Caco-2 (cell line): ENCODE measurements at places on chromosomes 16 and 17.

DNA sequence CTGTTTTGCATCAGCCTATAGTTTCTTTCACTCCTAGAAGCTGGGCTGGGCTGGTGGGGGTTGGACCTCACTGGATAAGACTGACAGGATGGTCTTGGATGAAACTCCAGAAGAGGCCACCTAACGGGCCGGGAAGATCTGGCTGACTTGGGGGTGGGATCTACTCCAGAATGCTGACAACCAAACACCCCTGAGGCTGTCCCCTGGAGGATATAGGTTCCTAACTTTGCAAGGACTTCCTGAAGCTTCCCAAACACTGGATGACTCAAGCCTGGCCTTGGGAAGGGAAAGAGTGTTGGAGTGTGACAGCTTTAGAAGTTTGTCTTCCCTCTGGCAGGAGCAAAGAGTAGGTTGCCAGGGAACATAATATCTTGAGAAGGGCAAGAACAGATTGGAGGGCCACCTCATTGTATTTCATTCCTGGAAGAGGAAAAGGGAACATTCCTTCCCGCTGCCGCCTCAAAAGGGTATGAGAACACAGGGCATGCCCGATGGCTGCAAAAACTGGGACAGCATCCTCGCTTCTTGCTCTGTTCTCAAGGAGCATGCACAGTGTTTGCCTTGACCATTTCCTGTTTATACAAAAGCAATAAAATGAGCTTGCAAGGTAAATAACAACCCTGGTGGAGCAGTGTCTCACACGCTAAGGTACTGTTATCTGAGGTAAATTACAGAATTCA is 6.8 kb upstream of the CYB5B start:
- no peak for DNase-seq

GRCh38 chr17:48429156-48429555 is 858 bp downstream of the SKAP1 start:
- DNase-seq, result no peak

DNA sequence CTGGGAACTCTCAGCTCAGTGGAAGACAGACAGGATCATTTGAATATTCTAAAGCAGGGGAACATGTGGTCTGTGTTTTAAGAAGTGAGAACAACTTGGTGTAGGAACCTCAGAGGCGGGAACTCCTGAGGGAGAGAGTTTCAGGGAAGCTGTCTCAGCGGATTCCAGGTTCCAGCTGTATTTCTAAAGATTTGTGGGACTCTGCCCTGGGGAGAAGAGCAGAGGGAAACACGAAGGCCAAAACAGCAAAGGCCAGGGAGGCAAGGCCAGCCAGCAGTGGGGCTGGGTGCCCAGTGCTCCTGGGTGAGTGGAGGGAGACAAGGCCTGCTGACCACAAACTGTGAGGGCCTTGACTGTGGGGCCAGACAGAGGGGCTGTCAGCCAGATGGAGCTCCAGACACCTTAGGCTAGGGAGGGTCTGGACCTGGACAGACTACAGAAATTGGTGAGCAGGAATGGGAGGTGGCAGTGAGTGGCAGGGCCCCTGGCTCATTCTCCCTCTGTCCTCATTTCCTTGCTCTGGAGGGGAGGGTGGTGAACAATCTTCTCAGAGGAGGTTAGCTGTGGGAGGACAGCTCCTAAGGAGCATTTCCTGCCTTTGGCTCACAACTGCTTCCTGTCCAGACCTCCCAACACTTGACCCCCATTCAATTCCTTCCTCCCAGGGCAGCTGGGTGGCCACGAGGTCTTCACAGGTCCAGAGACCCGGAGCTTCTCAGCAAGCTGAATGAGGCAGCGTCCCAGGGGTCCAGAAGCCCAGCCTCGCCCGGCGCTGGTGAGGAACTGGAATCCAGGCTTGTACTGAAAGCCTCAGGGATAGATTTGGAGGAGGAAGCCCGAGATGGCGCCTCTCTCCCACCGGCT is 21.0 kb upstream of the FZD2 start:
- DNase-seq, result no peak

DNA sequence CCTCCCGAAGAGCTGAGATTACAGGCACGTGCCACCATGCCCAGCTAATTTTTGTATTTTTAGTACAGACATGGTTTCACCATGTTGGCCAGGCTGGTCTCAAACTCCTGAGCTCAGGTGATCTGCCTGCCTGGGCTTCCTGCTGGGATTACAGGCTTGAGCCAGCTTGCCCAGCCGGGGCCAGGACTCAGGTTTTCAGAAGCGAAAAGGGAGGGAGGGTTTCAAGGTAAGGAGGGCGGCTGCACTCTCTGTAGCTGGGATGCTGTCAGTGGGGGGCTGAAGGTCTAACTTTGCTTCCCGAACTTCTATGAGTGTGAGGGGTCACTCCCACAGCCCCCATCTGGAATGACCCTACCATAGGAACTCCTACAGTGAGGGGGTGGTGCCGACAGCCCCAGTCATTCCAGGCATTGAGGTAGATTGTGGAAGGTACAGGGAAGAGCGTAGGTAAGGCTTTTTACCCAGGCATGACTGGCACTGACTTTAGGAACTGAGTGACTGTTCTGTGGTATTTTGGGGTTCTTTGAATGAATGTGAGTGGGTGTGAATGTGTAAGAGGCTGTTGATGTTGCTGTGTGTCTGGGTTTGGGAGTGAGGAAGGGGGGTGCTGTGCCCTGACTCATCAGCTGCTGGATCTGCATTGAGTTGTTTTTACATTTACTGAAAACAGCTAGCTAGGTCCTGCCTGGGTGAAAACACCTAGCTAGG is 3.8 kb upstream of the C1QL1 start:
- DNase-seq, result no peak

- no peak for DNase-seq
These were observed 1.3 kb upstream of the ZNF821 start for GRCh38 chr16:71885261-71885650.
